ENCODE measurements at places on chromosomes 13 and 19.

DNA sequence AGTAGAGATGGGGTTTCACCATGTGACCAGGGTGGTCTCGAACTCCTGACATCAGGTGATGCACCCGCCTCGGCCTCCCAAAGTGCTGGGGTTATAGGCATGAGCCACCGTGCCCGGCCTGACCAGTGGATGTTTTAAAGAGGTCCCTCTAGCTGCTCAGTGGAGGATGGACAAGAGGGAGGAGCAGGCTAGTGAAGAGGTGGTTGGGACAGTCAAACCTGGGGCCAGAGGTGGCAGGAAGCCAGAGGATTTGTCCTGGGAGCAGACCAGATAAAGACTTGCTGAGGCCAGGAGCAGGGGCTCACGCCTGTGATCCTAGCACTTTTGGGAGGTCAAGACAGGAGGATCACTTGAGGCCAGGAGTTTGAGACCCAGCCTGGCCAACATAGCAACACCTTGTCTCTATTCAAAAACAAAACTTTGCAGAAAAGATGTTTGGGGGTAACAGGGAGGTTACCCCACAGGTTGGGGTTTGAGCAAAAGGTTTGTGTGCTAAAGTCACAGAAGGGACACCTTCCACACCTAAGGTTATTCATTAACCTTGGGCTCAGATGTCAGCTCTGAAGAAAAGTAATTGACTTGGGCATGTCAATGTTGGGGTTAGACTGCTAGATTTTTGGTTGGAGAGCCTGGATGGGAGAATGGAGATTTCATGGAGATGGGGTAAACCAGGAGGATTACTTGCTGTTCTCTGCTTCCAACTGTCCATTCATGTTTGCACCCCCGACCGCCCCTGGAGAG, 9.0 kb downstream of the BCAM start:
- no peak for DNase-seq

DNA sequence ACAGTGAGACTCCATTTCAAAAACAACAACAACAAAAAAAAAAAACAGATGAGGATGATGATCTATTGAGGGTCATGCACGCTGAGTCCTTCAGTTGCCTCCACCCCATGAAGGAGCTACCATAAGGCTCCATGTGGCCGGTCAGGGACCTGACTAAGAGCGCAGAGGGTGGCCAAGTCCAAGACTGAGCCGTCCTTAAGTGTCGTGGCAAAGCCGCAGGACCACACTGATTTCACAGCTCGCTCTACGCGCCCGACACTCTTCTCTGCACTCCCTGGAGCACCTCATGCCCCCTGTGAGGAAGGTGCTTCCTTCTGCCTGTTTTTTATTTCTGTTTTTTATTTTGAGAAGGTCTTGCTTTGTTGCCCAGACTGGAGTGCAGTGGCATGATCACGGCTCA, 12.3 kb downstream of the TTYH1 start:
- DNase-seq, result no peak

- DNase-seq, result no peak
Observed at GRCh38 chr13:24232474-24232873, 72.0 kb downstream of the SPATA13 start.

GRCh38 chr19:33064458-33064791, 263 bp downstream of the RHPN2 start:
- DNase-seq, result no peak

GRCh38 chr13:54965881-54966280, 1937.3 kb downstream of the OLFM4 start:
- no peak for DNase-seq

DNA sequence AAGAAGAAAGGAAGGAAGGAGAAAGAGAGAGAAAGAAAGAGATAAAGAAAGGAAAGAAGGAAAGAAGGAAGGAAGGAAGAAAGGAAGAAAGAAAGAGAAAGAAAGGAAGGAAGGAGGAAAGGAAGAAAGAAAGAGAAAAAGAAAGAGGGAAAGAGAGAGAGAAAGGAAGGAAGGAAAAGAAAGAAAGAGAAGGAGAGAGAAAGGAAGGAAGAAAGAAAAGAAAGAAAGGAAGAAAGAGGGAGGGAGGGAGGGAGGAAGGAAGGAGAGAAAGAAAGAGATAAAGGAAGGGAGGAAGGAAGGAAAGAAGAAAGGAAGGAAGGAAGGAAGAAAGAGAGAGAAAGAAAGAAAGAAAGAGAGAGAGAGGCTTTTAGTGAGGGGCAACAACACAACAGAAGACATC, 135.1 kb upstream of the VSTM2B start:
- no peak for DNase-seq

GRCh38 chr19:47511681-47512080, 3.2 kb downstream of the NAPA start:
- DNase-seq, result no peak

GRCh38 chr13:112244061-112244460, 132.1 kb upstream of the SPACA7 start:
- DNase-seq, result no peak

- no peak for DNase-seq
Observed at GRCh38 chr13:19632915-19633478, 462 bp upstream of the MPHOSPH8 start.

- DNase-seq, result no peak
Observed at GRCh38 chr19:9878511-9879196, 43.5 kb downstream of the PIN1 start.

- no peak for DNase-seq
Observed at GRCh38 chr13:20132052-20132634, 28.7 kb downstream of the GJA3 start.

- no peak for DNase-seq
Observed at GRCh38 chr19:51187395-51188226, 37.3 kb upstream of the CD33 start.

DNA sequence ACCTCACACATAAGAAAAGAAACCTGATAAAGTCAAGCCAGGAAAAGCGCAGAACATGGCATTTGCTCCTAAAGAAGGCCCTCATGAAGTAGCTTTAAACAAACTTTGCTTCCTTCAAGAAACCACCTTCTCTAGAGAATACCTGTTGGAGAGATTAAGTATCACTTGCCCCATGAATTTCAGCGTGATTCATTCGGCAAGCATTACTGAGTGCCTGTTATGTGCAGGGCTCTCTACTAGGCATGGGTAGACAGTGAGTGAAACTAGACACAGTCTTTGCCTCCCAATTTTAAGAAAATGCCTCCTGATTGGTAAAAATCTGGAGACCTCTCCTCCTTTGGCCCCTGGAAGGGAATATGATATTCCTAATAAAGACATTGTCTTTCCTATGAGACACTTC, 475.8 kb upstream of the NBEA start:
- DNase-seq, result no peak

DNA sequence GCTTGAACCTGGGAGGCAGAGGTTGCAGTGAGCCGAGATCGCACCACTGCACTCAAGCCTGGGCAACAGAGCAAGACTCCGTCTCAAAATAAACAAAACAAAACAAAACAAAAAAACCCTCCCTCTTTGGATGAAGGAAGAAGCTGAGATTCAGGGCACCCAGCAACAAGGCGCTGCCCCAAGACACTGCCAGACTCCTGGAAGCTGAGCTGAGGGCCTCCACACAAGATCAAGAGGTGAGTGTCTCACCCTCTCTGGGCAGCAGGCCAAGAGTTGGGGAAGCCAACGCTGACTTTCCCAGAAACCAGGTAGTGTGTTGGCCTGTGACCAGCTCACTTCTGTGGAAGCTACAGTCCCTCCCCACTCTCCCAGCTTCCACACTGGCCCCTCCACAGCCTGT, 3.7 kb upstream of the TYROBP start:
- peak; percentile 57 for DNase-seq

- no peak for DNase-seq
Observed at GRCh38 chr19:47589824-47590223, 16.9 kb upstream of the ZNF541 start.

DNA sequence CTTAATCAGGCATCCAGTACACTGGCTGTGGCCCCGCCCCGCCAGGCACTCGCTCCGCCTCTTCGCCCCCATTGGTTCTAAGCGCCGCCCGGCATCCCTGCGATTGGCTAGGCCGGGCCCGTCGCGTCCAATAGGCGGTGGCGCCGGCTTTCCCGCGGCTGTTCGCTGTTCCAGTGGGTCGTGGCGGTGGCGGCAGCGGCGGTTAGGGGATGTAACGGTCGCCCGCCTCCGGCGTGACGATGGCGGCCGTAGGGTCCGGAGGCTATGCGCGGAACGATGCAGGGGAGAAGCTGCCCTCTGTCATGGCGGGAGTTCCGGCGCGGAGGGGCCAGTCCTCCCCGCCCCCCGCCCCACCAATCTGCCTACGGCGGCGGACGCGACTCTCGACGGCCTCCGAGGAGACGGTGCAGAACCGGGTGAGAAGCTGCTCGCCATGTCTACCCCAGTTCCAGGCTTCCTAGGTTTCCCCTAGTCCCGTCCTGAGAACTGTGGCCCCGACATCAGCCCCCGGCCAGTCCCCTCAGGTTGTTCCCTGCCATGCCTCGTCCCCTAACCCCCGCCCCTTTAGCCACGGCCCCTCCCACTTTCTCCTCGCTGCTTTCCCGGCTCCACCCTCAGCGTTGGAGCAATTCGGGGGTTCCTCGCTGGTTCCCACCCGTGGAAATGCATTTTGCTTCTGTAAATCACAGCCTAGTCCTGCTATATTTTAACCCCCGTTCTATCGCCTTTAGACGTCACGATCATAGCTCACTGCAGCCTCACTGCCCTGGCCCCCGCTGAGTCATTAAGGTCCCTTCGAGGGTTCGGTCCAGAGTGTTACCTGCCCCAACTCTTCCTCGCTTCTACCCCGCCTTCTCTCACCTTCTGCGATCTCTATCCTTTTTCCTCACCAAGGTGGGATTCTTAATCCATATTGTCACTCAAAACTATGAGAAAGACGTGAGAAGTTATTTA, at the start of gene WDR62:
WDR62 (plus strand) TSS at position 165 of the 954 bp plus-strand sequence; CDS start at position 240, 75 bp downstream.
- DNase-seq, result peak; percentile 97

- DNase-seq, result no peak
Observed at GRCh38 chr13:73365681-73366080, 306.9 kb downstream of the KLF5 start.

- DNase-seq, result peak; percentile 45
Observed at GRCh38 chr19:41866284-41866683, 6.2 kb downstream of the RPS19 start.

GRCh38 chr19:49011194-49011593, 5.7 kb downstream of the LHB start:
- DNase-seq, result no peak

DNA sequence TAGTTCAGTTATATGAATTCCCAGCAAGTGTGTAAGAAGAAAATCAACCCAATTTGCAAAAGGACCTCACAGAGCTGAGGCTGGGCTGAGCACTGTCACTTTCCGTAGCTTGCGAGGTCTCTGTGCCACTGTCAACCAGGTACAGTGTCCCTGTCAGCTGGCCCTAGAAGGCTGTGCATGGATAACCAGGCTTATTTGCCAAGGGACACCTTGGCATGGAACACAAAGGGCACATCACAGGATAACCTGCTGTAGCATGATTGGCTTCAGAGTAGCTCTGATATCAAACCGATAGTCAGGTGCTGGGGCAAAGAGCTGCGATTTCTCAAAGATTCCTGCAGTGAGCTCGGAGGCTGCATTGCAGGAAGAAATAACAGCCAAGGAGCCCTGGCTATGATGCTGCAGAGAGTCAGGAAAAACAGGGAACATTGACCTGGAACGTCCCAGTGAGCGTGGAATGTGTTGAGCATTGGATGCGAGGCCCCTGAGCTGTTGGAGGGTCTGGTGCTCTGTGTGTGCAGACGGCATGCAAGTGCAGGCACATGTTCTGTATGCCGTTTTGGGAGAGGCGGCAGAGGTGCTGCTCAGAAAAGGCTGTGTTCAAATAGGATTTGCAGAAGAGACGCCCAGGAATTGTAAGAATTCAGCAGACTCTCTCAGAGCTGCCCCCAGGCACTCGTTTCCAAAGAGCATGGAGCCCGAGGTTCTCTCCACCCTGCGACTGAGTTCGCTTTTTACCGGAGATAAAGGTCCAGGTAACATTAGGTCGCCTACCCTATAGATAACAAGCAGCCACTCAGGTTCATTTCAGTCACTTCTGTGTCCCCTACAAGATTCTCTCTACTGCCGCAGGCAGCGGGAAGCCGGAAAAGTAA, 213.5 kb upstream of the IRS2 start:
- DNase-seq, result no peak

DNA sequence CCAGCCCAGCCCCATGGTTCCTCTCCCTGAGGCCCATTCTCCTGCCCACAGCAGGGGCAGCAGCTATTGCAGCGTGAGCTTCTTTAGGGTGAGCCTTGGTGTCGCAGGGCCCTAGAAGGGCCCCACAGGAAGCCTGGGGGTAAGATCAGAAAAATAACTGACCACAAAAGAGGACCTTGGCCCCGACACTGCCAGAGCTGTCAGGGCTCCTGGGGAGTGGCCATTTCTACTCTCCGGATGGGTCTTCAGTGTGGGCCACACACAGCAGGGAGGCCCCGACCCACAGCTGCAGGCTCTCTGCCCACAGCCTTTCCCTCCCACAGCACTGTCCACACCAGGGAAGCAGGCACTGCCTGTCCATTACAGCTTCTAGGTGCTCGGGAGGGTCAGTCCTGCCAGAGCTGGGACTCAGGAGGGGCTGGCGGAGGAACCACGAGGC, 3.5 kb upstream of the SIGLEC8 start:
- DNase-seq, result peak; percentile 16

GRCh38 chr19:3176715-3177501, 1.7 kb upstream of the S1PR4 start:
- DNase-seq, result peak; percentile 80

GRCh38 chr13:30354493-30355383, 47.4 kb upstream of the KATNAL1 start:
- no peak for DNase-seq

DNA sequence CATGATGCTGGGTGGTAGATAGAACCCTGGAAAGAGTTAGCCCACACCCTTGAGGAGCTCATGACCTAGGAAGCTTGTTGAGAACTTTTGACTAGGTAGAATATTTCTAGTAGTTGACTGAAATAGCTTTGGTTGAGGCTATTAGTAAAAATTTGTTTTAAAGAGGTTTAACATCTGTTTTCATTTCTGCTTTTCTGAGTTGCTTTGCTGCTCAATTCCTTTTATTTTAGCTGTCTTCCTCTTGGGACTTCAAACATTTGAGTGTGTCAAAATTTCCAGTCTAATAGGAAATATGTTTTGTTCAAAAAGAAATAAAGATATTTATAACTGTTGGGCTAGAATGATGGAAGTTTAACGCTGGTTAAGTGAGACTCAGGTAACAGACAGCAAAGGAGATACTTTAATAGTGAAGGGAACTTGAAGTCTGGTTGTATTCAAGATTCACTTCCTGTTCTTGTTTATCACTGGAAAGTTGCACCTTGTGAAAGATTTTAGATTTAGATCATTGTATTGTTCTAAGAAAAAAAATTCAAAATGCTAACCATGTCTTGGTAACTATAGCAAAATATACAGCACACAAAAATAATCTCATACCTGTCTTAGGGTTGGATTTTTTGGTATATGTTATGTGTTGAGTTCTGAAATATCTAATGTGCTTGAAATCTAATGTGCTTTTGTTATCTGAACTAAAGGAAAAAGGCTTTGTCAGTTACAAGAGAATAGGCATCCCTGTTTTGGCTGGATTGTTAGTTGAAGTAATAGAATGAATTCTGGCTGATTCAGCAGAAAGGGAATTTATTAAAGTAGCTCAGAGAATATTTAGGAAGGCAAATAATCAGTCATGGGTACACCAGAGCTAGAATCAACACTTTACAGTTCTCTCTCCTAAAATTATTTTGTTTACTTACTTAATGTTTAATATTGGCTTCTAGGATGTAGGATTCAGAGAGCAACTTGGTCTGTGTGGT, 24.4 kb upstream of the GPR18 start:
- no peak for DNase-seq

All from stimulated activated CD8-positive, alpha-beta memory T cell treated with anti-CD3 and anti-CD28 coated beads, Interleukin-4, amount 100 ng/mL, for 48 hours (primary cell).